Stimulated activated CD8-positive, alpha-beta memory T cell treated with anti-CD3 and anti-CD28 coated beads, Interleukin-4, amount 100 ng/mL, for 1 hour (primary cell): ENCODE measurements at places on chromosomes 4 and X.

- DNase-seq: no peak
Measured at GRCh38 chrX:9586992-9587392, 122.1 kb downstream of the TBL1X start.

GRCh38 chr4:168795346-168795745, 214.7 kb downstream of the CBR4 start:
- no peak for DNase-seq

DNA sequence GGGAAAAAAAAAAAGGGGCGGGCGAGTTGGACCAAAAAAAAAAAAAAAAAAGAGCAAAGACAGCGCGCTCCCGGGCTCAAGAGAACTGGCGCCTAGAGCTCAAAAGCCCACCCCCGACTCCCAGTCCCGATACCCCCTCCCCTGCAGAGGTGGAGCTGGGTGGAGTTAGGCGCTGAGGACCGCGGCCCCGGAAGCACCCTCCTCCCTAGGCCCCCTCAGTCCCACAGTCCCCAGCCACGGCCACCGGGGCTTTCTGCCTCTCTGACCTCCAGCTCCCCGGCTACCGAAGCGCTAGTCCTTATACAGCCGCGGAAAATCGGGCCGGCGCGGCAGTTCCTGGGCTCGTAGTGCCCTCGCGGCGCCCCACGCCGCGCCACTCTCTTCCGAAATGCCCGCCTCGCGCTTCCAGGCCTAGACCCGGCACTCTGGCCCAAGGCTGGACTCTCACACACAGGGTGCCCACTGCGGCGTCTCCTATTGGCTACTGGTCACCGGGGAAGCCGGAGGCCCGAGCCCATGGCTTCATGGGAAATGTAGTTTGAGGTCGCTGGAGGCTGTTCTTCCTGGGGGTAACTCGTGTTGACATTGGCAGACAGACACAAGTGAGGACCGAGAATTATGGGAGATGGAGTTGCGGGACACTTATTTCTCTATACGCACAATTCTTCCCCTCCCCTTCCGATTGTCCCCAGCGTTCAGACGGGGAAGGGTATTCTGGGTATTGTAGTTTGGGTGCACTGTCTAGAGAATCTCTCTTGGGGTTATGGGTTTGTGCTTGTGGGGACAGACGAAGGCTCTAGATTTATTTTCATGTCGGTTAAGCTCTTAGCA, at the start of gene ENOX2:
Gene ENOX2, minus strand, starts transcription at position 427 of the 831 bp plus-strand sequence. CDS start 199,993 bp downstream, outside the sequence.
- DNase-seq: peak; percentile 36

GRCh38 chr4:152304220-152304619, 231.7 kb downstream of the FBXW7 start:
- DNase-seq: no peak

GRCh38 chrX:50805276-50805675, 8.7 kb downstream of the SHROOM4 start:
- no peak for DNase-seq

- DNase-seq: no peak
Measured at GRCh38 chr4:43048570-43048969, 156.1 kb downstream of the GRXCR1 start.

GRCh38 chr4:188370777-188371176, 231.5 kb downstream of the TRIML1 start:
- DNase-seq: no peak

- DNase-seq: no peak
Measured at GRCh38 chr4:121236353-121237068, 72.4 kb upstream of the TNIP3 start.

DNA sequence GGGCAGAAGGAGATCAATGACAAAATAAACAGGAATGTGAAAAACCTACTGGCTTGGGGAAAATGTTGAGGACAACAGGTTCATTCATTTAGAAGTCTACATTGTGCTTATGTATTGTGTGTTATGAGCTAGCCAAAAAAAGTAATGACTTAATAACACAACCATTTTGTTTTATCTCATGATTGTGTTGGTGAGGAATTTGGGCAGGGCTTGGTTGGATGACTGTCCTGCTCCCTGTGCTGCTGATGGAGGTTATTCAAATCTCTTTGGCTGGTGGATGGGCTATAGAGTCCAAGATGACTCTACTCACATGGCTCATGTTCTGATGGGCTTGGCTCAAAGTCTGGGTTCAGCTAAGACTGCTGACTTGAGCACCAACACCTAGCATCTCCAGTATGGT, 116.3 kb downstream of the HS3ST1 start:
- DNase-seq: no peak

DNA sequence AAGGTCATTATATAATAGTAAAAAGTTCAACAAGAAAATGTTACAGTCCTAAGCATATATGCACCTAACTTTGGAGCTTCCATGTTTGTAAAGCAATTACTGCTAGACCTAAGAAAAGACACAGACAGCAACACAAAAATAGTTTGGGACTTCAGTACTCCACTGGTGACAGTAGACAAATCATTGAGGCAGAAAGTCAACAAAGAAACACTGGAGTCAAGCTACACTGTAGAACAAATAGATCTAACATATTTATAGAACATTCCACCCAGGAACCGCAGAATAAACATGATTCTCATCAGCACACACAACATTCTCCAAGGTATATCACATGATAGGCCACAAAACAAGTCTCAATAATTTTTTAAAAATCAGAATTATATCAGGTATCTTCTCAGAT, 42.6 kb downstream of the ARFIP1 start:
- DNase-seq: no peak

- no peak for DNase-seq
Measured at GRCh38 chrX:11434607-11435006, 141.4 kb downstream of the AMELX start.

- DNase-seq: no peak
Measured at GRCh38 chr4:114273238-114273637, 293.8 kb upstream of the ARSJ start.
